ENCODE measurements at places on chromosomes 3 and 15. TPM values are rescaled to one million over a fixed set of nuclear protein-coding genes. Genes with fewer than 3 reads are reported as not detected.

PHC3 gene
- 29.8 TPM for total RNA-seq

ARPP19 gene
- 96.1 TPM for total RNA-seq

HDDC3 gene
- 4.6 TPM for total RNA-seq

ITIH3 gene
- total RNA-seq = 0.28 TPM

CCDC39 gene
- total RNA-seq = not detected

DGKG gene
- total RNA-seq = 0.08 TPM

C3orf22 gene
- not detected for total RNA-seq

DNA sequence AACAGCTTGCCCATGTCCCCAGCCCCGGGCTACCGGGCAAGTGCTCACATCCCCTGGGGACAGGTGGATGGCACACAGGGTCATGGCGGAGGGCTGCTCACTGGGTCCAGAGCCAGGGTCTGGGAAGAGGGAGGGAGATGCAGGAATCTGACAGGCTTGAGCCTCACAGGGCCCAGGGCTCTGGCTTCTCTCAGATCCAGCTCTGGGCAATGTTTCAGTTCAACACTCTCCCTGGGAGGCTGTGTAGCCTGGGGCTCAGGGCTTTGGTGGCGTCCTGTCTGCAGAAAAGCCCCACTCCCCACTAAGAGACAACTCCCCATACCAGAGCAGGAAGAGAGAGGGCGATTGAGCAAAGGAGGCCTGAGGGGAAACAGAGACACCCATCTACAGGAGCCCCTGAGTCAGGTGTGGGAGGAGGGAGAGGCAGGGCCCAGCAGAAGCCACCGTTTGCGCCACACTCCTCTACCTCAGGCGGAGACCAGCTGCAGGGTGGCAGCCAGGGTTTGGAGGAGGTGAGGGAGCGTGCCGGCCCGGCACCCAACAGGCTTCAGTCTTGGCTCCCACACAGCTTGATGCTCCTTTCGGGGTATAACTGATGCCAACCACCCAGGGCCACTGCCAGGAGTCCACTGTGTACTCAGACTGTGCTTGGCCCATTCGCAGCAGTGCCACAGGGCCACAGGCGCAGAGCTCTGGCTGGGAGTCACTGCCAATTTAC, 16.8 kb upstream of the SRP14 start:
- DNase-seq = no peak

GRCh38 chr15:49040151-49040550, 6.1 kb downstream of the SECISBP2L start:
- DNase-seq = peak; percentile 19

DNA sequence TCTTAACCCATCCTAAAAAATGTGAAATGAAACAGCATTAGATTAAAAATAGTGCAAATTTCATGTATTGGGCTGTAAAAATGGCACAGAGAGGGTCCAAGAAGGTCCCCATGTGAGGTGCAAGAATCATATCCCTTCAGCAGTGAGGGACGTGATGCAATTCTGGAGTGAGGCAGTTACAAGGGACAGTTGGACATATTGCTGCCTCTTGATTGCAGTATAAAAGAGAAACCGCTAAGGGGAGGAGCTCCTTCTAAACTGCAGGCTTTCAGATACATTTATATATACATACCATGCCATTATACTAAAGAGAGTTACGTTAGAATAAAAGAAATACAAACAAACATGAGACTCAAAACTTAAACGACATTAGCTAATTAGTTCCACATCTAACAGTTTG, 304.2 kb upstream of the CTNNB1 start:
- no peak for DNase-seq

DNA sequence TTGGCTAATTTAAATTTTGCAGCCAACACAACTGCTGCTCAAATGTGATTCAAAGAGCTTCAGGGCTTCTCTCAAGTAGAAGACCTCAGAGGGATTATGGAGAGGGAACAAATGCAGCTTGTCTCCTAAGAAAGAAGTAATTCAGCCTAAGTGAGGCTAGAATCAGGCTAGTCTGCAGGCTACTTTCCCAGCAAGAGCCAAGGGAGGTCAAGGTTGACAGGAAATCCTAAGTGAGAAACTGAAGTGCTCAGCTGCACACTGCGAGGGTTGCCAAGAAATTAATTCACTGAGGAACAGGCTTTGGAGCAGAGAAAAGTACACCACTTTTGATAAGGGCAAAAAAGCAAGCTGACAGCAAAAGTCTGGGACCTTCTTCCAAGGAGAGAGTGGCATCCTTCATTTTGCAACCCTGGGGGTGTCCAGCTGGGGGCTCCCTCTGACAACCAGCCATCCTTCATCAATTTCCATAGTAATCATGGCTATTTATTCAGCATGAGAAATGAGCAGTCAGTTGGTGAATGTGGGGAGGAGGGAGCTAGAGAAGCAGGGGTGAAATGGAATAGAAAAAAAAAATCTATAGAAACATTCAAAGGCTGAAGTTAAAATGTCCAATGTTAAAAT, 646.4 kb upstream of the ADAMTS9 start:
- DNase-seq = peak; percentile 51

GRCh38 chr15:48962662-48963523, 826 bp downstream of the SHC4 start:
- peak; percentile 37 for DNase-seq

DNA sequence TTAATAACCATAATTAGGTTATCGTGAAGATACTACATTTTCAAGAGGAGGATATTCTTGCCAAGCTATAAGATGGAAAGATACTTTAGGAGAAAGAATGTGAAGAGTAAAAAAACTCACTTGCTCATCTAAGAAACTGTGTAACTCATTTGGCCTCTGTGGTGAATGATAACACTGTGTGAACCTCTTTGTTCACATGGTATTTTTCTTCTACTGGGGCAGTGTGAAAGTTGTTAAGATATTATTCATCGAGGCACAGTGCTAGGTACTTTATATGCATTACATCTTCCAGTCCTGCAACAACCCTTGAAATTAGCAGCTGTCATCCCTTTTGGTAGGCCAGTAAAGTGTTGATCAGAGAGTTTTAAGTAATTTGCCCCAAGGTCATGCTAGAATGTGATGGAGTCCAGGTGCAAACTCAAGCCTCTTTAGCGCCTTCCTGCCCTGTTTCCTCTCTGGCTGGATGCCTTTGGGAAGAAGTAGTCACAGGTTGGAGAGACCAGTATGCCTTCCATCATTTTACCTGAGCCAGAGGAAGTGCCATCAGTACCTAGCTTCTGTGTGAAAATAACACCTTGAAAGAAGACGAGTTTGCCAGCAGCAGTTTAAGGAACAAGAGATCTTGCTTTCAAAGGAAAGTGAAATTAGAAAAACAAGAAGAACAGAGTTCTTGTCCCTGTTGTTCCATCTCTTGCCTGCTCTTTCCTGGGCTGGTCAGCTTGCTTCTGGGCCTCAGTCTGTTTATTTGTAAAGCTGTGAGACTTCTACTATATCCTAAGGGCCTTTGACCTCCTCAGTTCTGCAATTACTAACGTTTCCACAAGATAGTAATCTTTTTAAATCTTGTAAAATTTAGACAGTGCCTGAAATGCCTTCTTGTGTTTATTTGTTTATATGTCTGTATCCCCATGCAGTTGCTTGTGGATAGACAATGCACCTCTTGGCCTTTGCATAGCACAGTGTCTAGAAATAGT, 179.3 kb downstream of the FNDC3B start:
- no peak for DNase-seq

GRCh38 chr3:126911162-126912026, 71.5 kb upstream of the PLXNA1 start:
- peak; percentile 94 for DNase-seq

- no peak for DNase-seq
Measured at GRCh38 chr3:38147421-38147820, 9.0 kb downstream of the MYD88 start.

- no peak for DNase-seq
Measured at GRCh38 chr15:67899596-67900283, 59.9 kb upstream of the RNU6-1 start.

DNA sequence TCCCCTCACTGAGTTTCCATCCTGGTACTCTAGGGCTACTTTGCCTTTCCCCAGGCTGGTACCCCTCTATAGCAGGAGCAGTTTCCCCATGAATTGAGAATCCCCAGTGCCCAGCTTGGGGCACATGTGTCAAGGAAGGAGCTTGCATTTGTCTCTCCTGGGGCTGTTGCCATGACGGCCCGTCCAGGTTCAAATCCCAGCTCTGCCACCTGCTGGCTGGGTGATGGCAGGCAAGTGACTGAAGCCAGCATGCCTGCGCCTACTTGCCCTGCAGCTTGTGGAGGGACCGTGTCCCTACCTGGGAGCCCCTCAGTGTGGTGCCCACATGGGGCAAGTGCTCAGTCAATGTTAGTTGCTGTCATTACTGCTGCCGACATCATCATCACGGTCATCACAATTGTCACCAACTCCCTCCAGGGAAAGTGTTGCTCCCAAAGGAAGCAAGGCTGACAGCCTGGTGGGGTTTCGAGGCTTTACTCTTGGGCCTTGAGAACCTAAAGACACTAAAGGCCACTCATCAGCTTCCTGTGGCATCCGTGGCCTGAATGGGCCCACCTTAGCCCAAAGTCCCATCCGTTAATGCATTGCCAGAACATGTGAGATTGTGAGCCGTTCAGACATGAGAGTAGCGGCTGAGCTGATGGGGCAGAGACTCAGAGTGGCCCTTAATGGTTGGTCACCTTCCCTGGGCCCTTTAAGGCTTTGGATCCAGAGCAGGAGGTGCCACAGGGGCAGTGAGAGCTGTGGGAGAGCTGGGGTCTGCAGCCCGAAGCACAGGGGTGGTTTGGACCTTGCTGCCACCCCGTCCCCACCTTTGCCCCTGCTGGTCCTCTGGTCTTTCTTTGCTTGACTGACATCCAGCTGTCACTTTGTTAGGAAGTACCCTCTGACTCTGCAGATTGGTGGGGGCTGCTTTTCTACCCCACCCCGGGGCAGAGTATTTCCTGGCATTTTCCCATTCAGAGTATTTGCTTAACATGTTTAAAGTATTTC, 144.4 kb downstream of the DNAJB8 start:
- peak; percentile 33 for DNase-seq
